NCI-H1105 (cell line): ENCODE measurements at places on chromosomes 3 and 15.

DNA sequence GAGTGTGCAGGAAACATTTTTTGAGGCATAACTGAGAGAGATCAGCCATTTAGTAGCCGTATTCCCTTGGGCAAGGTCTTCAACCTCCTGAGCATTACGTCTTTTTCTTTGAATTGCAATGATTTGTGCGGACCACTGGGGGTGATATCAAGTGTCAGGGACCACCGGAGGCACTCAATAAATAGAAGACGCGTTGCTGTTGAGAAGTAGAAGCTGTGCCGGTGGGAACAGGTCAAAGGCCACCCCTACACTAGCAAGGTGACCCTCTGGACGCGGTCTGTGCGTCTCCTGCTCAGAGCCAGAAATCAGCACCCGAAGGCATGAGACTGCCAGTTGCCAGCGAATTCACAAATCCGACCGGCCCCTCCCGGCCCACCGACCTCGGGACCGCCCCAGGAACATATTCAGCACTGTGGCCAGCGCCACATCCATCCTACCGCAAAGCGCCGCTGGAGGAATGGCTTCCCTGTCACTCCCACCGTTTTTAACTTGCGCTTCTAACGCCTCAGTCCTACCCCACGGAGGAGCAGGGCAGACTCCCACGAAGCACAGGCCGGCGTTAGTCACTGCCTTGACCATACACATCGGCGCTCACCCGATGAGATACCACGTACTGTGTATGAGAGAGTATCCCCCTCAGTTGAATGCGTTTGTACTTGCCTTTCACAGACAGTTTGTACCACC is 1.4 kb upstream of the GHSR start:
- no peak for DNase-seq

GRCh38 chr15:32656091-32656490 is 14.6 kb downstream of the SCG5 start:
- no peak for DNase-seq

DNA sequence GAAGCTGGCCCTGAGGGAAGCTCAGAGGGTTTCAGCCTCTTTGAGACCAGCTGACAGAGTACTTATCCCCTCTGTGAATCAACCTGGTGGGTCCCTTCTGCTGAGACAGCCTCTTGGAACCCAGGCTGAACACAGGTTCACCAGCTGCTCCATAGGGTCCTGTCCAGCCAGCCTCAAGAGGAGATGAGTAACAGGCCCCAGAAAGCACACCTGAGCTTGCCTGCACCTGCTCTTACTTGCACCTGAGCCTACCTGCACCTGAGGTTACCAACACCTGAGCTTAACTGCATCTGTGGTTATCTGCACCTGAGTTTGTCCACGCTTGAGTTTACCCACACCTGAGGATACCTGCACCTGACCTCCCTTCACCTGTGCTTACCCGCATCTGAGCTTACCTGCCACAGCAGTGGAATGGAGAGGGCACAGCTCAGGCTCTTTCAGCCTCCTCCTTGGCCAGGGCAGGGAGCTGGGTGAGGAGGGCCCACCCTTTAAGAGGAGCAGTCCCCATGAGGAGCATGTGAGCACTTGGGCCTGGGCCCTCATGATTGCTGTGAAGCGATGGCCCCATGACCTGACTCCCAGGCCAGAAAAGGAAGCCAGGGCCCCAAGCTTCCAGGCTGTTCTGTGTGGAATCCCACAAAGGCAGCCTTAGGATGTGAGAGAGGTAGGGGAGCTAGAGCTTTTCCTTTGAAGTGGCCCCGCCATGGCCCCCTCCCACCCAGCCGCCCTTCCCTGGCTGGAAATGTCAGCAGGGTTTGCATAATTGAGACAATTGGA is at the start of gene TRPM1:
Gene TRPM1, minus strand, starts transcription at position 464 of the 777 bp plus-strand sequence. CDS start 20,370 bp downstream, outside the sequence.
- no peak for DNase-seq

DNA sequence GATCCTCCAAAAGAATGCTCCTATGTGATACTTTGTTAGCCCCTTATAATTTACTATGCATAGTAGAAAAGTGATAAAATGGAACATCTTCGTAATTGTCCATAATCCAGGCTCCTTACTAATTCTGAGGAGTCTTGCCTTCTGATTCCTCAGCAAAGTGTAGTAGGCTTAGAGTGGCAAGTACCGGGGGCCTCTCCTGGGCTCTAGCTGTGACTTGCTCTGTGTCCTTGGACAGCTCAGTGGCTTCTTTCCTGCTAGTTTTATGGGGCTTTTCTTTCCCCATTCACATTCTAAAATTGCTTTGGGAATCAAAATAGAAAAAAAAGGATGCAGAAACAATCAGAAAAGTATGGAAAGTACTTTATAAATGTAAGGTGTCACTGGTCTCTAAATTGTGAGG is 211.0 kb downstream of the RORA start:
- DNase-seq: no peak

GRCh38 chr3:182212479-182213076 is 500.9 kb downstream of the SOX2 start:
- DNase-seq: peak; percentile 98

DNA sequence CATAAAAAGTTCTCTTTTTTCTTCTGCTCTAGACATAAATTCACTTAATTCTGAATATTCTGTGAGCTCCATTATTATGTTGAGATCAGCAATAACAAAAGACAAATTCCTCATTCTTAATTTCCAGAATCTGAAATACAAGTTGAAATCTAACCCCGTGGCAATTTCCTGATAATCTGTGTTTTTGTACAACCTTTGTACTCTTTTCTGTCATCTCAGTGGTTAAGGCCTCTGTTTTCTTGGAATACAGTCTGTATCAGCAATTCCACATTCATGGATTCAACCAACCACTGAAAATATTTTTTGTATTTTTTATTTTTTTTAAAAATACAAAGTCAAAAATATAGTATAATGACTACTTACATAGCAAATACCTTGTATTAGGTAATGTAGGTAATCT is 8.7 kb downstream of the CCR8 start:
- no peak for DNase-seq

DNA sequence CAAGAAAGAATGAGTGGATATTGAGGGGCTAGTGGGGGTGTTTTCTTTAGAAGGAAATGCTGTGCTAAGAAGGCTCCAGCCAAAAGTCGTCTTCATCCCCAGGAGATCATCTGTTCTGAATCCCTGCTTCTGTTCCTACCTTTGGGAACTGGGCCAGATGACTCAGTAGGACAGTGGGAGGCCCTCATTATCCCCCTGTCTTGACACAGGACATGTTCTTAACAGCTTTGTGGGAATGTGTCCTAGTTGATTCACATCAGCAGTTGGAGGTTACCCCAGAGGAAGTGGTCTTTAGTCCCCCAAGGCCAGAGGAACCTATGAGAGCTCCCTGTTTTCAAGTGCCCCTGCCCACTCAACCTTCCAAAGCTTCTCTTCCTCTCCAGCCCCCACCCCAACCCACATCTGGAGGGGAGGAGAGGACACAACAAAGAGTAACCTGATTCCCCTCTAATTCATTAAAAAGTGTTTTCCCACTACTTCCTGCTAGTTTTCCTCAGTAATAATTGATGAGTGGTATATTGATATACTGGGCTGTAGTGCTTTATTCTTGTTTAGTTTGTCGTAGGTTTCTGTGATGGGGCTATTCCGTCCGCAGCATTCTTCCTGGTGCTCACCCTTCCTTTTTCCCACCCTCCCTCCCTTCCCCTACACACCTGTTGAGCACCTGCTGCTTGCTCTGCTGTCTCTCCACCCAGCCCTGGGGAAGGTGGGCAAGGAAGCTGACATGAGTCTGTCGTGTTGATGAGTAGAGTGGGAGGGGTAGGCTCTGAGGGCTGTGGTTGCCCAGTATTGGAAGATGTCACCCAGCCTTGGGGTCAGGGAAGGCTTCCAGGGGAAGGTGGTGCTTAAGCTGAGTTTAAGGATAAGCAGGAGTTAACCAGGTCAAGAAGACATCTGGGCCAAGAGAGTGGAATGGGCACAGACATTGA is 9.3 kb downstream of the PXYLP1 start:
- DNase-seq: no peak

GRCh38 chr3:81249540-81250029 is 511.9 kb downstream of the GBE1 start:
- DNase-seq: no peak

GRCh38 chr3:187491371-187491770 is 123.2 kb downstream of the RTP4 start:
- peak; percentile 70 for DNase-seq

DNA sequence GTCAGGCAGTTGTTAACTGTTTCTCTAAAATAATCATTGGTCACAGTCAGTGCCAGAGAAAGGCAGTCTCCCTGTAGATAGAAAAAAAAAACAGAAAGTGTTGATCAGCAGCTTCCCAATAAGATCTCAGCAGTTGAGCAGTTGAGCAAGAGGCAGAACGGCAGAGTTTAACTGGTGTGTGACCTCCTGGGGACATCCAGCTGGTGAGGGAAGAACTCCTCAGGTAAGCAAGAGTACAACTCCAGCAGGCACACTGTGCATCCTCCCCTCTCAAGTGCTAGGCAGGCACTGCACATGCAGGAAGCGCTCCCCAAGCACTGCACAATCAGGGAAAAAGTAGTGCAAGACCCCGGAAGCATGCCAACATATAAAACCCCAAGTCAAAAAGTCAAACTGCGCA is 1287.2 kb downstream of the NSUN3 start:
- no peak for DNase-seq

DNA sequence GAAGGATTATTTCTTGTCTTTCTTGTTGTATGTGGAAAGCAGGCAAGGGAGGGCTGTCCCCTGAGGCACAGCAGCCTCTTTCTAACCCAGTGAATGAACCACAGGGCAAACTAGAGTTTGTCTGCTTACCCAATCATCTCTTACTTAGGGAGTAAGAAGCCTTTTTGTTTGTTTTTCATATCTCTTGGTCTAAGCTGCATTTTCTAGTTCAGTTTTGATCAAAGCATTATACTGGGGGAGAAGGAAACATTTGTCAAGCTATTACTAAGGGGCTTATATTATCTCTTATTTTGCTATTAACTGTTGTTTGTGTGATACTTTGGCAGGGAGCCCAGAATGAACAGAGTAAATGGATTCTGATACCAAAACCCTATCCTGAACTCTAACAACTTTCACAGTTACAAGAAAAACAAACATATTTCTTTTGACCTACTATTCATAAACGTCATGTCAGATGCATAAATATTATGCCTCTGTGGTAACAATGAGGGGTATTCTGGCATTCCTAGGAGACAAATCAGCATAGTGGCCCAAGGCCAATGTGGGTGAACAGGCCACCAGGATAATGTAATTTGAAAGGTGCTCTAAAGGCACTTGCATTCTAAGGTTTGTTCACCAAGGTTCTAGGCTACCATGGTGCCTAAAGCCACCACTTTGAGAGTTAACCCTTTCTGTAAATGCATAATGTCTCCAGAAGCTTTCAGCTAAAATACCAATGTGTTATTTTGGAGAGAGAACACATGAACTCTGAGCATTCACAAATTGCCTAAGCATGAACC is 271.6 kb upstream of the ZPLD1 start:
- peak; percentile 33 for DNase-seq

DNA sequence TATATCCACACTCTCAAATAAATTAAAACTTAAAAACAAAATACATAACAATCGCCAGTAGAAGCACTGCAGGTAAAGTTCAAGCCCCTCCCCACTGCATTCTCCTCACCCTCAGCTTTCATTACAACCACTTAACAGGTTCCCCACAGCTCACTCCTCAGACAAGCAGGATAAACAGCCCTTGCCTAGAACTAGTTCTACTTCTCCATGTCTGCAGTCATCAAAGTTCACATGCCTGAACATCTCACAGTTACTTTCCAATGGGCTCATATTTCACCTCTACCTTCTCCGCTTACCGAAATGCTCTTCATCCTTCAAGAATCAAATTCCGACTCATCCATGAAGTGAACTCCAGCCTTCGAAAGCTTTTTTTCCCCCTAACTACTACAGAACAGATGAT is 4.1 kb downstream of the YEATS2 start:
- no peak for DNase-seq

GRCh38 chr3:119600732-119601131 is 3.0 kb downstream of the PLA1A start:
- DNase-seq: no peak

- no peak for DNase-seq
Observed at GRCh38 chr3:18027161-18027939, 284.9 kb upstream of the TBC1D5 start.

DNA sequence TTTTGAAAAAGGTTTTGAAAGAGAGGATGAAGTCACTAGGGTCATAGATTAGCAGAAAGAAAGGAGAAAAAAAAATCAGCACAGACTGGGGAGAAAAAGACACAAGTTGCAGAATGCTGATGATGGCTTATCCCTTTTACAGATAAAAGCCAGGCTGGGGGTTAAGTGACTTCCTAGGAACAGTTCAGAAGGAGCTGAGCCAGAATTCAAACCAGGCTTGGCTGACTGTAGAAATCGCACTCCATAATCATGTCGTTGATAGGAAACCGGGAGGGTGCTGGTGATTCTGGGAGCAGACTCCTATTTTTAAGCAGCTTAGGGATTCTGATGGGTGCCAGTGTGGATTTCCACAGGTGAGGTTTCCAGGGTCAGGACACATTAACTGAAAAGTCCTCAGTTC is 159.5 kb upstream of the BHLHE40 start:
- no peak for DNase-seq
